ENCODE measurements at places on chromosomes 12 and 14.

GRCh38 chr12:39646963-39647362, 27.4 kb upstream of the ABCD2 start:
- no peak for DNase-seq

DNA sequence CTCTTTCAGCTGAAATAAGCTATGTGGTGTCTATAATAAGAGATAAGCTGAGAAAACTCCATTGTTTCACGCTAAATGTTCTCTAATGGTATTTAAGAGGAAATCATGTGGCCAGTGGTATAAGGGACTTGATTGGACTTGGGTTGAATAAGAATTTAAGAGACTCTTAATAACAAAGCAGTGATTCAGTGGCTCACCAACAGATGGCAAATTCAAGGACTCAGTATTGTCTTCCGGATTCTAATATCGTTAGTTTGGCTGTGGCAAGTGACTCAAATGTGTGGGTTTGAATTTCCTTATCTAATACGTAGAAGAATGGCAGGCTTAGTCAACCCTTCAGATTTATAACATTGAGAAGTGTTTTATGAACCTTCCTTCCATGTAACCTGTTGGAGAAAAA, 49.1 kb upstream of the KCNH3 start:
- no peak for DNase-seq

DNA sequence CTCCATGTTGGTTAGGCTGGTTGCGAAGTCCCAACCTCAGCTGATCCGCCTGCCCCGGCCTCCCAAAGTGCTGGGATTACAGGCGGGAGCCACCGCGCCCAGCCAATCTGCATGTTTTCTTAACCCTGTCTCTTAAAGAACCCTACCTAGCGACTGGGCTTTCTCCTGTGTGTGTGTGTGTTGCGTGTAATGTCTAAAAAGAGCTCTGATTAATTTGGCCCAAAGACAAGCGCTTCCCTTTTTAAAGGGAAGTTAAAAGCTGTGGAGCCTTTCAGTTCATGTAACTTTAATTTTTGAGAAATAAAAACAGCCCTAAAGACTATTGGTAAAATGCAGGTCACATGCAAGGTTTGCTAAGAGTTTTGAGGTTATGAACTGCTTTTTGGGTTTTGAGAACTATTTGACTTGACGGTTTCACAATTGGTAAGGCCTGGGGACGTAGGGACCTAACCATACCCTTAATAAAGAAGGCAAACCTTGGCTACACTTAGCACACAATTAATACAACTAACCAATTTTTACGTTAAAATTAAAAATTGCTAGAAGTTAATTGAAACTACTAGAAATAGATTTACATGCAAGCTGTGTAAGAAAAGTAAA, 103.2 kb downstream of the KCNMB4 start:
- no peak for DNase-seq

DNA sequence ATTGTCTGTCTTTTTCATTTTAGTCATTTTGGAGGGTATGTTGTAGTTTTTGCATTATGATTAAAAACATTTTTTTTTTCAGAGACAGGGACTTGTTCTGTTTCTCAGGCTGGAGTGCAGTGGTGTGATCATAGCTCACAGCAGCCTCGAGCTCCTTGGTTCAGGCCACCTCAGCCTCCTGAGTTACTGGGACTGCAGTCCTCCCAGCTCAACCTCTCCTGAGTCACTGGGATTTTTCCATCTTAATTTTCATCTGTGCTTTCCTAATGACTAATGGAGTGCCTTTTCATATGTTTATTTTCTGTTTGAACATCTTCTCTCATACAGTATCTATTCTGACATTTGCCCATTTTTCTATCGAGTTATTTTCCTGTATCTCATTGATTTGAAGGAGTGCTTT, 52.6 kb downstream of the DYRK2 start:
- DNase-seq, result no peak

DNA sequence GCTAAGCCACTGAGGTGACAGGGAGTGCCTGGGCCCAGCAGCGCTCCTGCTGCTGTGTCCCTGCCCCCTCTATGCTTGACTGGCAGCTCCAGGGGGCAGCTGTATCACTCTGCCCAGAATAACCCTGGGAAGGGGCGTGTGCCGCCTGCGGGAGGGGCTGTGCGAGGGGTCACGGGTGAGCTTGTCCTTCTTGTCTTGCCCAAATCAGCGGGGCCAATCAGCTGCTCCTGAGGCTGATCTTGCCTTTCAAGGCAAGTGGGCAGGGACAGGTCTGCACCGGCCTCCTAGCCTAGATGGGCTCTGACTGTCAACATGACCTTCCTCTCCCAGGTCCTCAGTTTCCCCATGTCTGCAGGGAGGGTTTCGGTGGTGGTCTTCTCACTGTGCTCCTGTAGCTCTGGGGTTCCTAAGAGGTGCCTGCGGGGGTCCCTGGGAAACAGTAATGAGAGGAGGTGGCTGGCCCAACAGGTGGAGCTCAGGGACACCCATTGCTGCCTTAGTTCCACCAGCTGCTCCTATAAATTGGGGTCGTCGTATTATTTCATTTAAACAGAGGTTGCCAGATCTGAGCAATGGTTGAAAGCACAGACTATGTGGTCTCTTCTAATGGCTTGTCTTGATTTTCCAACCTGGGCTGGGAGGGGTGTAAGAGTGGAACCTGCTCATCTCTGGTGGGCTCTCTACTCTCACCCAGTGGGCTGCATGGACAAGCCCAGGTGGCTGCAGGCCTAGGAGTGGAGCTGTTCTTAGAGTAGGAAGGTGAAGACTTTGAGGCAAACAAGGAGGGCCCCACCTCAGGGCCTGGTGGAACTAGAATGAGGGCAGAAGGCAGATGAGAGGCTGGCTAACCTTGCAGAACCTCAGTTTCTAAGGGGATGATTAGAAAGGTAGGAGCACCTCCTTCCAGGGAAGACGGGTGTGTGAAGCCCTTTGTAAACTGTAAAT, 11.7 kb downstream of the RTL1 start:
- no peak for DNase-seq

DNA sequence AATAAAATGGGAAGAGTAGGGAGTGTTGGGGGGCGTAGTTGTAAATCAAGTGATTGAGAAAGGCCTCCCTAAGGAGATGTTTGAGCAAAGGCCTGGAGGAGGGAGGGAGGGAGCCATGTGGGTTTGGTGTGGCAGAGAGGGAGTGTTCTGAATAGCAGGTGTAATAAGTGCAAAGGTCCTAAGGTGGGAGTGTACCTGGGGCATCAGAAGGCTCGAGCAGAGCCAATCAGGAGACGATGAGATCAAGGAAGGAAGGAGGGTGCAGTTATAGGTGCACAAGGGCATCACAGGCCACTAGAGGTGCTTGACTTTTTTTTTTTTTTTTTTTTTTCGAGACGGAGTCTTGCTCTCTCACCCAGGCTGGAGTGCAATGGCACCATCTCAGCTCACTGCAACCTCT, 77.9 kb upstream of the PLXNC1 start:
- DNase-seq, result no peak

- DNase-seq, result no peak
Measured at GRCh38 chr12:93199831-93200236, 177.9 kb upstream of the NUDT4 start.

DNA sequence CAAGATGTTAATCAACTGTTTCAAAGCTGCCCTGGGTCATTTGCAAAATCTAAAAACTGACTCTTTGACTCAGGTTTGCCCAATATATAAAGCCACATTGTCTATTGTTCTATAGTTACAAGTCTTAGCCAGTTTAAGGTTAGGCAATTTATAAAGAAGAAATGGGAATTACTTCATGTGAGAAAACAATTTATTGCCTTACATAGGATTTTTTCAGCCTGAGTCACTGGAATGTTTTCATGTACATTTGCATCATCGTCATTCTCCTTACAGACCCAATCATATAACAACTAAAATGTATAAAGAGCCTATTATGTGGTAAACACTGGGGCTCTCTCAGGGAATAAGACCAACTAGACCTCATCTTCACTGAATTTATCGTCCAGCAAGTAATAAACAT, 100.3 kb upstream of the PLEKHG7 start:
- DNase-seq, result no peak

DNA sequence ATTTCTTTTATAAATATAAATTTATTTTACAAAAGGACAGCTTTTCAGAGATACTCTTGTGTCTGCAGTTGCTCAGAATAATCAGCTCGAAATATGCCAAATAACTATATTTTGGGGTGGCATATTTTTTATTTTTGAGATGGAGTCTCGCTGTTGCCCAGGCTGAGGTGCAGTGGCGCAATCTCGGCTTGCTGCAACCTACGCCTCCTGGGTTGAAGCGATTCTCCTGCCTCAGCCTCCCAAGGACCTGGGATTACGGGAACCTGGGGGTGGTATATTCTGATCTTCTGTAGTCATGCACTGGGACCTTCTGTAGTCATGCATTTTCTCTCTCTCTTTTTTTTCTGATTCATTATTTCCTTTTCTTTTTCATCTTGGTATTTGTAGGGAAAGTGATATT, 135.0 kb upstream of the AMIGO2 start:
- DNase-seq, result no peak

DNA sequence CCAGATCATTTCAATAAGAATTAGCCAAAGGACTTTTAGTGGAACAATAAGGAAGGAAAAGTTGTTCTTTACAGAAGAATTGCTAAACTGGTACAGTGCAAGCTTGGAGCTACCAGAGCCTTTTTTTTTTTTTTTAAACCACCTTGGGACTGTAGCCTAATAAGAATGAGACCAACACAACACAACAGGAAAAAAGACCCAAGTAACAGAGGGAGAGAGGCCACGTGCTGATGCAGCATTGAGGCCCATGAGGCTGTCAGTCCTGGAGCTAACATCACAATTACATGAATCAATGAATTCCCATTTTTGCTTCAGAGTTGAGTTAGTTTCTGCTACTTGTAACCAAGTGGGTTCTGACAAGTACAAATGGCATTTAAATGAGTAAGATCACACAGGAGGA, 149.0 kb upstream of the EEA1 start:
- no peak for DNase-seq

DNA sequence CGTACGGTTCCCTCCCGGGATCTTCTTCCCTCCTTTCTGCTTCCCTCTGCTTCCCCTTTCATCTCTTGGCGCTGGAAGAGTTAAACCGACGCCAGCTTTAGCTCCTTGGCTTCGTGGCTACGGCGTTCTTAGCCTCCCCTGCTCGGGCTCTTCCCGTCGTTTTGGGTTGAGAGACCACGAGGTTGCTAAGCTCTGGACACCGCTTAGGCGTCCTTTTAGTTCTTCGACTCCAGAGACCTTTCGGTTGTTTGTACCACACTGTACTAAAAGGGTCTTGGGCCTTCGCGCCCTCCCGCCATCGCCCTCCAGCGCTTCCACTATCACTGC, 545 bp downstream of the CPSF2 start:
- peak; percentile 22 for DNase-seq

- DNase-seq, result no peak
Measured at GRCh38 chr14:64733321-64733720, 29.1 kb downstream of the PLEKHG3 start.

DNA sequence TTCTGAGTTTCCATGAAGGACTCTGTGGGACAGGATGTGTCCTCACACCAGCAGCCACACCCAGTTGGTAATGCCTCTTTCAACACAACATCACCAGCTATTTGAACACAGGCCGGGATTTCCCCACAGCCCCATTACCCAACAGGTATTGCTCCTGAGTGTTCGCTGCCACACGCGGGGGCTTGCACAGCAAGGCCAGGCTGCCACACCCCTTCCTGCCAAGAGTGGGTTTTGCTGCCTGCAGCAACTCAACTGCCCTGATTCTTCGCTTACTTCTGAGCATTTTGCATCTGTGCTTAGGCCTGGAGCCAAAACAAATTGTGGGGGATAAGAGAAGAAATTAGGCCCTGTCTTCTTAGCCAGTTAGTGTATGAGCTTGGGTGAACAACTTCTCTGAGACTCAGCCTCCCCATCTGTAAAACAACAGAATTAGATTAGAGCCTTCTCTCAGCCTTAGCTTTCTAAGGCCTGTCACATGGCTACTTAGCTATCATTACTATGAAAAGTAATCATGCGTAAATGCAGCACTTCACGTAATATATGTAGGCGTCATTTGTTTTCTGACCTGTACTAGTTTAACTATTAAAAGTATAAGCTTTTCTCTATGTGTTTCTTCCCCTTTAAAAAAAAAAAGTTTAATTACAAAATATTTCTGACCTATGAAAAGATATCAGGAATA, 20.0 kb downstream of the CKAP4 start:
- no peak for DNase-seq

GRCh38 chr12:46153268-46153872, 115.5 kb downstream of the SLC38A1 start:
- peak; percentile 12 for DNase-seq

GRCh38 chr12:14982991-14983390, 10.1 kb downstream of the PDE6H start:
- DNase-seq, result no peak

GRCh38 chr12:31662176-31662849, 2.8 kb downstream of the ETFBKMT start:
- no peak for DNase-seq

- no peak for DNase-seq
Measured at GRCh38 chr12:40343124-40343523, 118.3 kb downstream of the LRRK2 start.

DNA sequence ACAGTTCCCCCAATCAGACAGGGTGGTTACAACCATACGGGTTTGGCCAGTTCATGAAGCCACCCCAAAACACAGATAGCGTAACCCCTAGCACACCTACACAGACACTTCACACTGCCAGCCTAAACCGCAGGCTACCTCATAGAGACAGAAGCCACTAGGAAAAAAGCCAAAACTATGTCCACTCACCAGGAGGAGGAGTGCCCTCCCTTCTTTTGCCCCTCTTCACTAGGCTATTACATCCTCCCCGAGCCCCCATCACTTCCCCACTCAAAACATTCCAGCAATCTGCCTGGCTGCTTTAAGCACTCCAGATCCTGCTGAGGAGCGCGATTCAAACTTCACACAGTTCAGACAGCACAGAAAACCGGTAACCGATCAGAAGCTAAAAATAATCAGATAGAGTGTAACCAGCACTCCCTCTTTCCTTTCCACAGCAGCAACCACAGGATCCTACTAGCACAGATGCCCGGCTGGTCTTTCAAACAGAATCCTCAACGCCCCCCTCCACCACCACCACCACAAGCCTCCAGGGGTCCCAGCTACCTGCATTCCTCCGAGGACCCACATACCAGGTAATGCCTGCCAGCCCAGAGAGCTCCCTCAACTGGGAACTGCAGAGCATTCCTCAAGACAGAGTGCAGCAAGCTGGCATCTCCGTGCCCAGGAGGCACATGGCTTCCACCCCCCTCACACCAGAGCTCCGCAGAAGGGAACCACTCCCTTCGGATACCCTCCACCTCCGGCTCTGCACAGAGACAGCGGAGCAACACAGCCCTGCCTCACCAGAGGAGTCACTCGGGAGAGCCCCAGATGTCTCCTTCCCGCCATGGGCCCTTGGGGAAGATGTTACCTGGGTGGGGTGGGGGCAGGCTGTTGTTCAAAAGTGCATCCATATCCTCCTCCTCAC, 1.5 kb downstream of the CHD4 start:
- no peak for DNase-seq

DNA sequence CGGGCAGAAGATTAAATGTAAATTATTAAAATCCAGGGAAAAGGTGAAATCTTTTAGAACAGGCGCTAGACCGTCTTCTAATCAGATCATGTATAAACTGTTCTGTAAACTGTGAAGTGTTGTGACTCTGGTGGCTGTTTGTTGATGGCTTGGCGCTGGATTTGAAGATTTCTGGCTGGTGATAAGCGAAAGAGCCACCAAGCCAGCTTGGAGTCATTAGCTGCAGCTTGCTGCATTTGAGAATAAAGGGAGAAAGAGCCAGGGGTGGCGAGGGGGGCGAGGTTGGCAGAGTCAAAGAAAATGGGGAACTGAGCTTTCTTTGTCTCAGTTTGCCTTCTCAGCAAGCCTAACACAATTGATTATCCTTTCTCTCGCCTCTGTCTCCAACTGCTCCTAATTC, 8.0 kb downstream of the SYNDIG1L start:
- no peak for DNase-seq

- no peak for DNase-seq
Measured at GRCh38 chr12:69348162-69348938, at the start of gene LYZ. Gene LYZ (plus strand): TSS chr12:69348381. CDS start chr12:69348409, 28 bp downstream.

GRCh38 chr12:100987552-100988521, 193.3 kb downstream of the ANO4 start:
- no peak for DNase-seq
